ENCODE measurements at places on chromosomes 7 and 10.

DNA sequence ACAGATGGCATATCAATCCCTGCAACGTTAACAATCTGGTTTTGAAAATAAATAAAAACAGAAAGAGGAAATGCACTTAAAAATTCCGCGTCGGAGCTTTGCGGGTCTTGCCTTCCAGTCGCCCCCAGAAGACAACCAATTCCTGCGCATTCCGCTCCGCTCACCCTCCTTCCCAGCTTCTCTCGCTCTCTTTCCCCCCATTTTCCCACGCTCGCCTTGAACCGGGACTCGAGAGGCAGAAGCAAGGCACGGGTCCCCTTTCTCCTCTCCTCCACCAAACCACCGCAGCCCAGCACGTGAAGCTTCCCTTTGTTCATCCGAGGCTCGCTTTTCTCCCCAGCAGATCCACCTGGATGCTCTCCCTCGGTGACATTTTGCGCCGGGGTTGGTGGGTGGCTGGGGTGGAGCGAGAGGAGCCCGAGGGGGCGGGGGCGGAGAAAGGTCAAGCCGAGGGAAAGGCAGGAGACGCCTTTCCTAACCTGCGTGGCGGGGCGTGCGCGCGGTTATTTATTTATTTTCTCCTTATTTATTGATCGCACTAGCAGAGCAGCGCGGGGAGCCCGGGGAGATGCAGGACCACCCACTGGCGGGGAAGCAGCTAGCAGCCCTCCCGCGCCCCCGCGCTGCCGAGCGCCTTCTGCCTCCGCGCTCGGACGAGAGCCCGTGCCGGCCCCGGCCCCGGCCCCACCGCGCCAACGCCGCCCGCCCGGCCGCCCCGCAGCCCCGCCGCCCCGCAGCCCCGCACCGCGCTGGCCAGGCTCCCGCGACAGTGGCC is at the start of gene KCND2:
Gene KCND2 (plus strand): TSS at position 475 of the 775 bp plus-strand sequence.
- no peak for DNase-seq

GRCh38 chr10:79604294-79604693 is 6.4 kb upstream of the SFTPA1 start:
- no peak for DNase-seq

GRCh38 chr10:42980553-42981357 is 96.1 kb upstream of the RET start:
- no peak for DNase-seq

DNA sequence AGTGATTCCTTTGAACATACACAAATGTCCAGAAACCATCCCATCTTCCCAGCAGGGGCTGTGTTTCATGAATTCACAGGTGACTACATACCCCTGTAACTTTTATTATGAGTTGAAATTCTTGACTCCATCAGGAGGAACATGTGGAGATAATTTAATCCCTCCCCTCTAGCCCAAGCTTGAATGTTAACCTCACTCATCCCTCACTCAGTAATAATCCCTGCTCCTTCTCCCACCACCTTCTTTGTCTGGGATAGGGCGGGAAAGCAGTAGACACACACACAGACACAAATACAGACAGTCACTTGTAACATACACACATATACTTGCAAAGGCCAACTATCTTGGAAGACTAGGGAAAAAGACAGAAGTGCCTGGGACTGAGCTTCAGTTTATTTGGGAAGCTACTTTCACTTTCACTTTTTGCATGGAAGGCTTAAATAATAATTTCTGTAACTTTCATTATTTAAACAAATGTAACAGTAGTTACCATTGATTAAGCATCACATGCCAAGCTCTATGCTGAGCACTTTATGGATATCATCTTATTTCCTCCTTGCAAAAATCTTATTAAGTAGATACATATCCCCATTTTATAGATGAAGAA is 7.3 kb downstream of the AASS start:
- no peak for DNase-seq

- DNase-seq, result no peak
Measured at GRCh38 chr7:96059075-96059474, 262.8 kb downstream of the SLC25A13 start.
